Activated naive CD4-positive, alpha-beta T cell (primary cell): ENCODE measurements at places on chromosomes 7 and 10.

DNA sequence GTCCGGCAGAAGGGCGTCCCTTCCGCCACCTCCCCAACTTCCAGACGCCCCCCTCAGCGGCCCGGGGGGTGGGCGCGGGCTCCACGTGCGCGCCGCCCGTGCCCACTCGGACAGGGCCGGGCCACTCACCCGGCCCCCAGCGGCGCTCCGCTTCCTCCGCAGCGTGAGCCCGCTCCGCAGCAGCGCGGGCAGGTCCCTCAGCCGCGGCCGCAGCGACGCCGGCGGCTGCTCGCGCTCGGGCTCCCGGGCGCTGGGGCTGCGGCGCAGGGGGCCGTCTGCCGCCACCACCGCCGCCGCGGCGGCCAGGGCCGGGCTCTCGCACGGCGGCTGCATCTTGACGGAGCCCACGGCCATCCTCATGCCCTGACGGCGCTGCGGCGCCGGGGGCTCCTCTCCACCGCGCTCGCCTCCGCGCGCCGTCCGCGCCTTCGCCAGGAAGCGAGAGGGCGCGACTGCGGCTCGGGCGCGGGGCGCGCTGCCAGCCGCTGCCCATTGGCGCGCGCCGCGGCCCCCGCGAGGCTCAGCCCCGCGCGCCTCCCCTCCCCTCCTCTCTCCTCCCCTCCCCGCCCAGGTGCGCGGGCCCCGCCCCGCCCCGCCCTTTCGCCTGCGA is at the start of gene RAPGEF5:
Gene RAPGEF5 (minus strand): TSS at position 454 of the 610 bp plus-strand sequence. CDS start 94 bp downstream, at position 360.
- no peak for DNase-seq

- DNase-seq = no peak
Measured at GRCh38 chr7:32661501-32661900, 166.2 kb downstream of the AVL9 start.

GRCh38 chr10:45418849-45419675 is 45.0 kb downstream of the ALOX5 start:
- peak; percentile 31 for DNase-seq

DNA sequence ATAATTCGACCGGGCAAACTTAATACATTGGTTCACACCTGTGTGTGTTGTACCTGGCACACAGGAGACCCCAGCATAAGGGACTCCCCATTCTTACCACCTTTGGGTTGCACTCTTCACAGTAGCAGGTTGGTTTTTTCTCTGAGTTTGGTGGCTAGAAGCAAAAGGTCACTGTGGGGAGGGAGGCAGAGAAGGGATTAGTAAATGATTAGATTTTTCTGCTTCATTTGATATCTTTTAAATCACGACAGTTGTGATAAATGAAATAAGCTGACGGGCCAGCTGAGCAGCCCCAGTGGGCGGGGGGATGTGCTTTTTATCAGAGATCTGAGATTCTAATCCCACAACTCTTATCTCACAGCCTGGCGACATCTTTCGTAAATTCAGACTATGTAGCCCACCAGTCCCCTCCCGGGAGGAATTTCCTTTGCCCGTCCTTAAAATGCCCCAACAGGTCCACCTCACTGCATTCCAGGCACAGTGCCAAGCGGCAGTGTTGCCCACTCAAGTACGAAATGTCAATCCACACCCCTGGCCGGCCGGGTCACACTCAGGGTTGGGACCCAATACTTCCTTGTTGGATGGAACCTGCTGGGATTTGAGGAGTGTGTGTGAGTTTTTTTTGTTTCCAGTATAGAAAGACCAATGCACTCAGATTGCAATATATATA is 10.5 kb upstream of the KCP start:
- DNase-seq = no peak

DNA sequence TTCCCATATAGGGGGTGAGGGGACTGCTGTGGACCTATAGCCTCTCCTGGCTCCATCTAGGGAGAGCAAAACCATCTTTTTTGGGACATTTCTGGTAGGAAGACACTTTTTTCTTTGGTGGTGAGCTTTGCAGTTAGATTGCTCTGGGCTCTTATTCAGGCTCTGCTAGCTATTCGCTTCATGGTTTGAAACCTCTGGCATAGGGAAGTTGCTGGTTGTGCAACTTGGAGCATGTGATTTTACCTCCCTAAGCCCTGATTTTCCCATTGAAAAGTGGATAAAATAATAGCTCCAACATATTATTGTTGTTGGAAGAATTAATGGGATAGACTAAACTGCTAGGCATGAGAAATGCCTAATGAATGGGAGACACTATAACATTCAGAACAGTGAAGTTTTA is 69.6 kb downstream of the CYP26A1 start:
- no peak for DNase-seq

GRCh38 chr10:48389272-48389671 is 82.8 kb downstream of the MAPK8 start:
- DNase-seq = no peak
